ENCODE measurements at places on chromosomes 2 and 18. TPM values are rescaled to one million over a fixed set of nuclear protein-coding genes. Genes with fewer than 3 reads are reported as not detected.

The PNKD gene
- total RNA-seq, result 18.1 TPM

The ADAM23 gene
- total RNA-seq, result 0.12 TPM

The OSR1 gene
- 95.0 TPM for total RNA-seq

The LIPG gene
- 0.24 TPM for total RNA-seq

The TMEFF2 gene
- total RNA-seq, result under 0.01 TPM

The CUL3 gene
- total RNA-seq, result 42.9 TPM

The TTLL4 gene
- 9.8 TPM for total RNA-seq

The MYL12A gene
- 536 TPM for total RNA-seq

The MAP3K19 gene
- not detected for total RNA-seq

The COX5B gene
- 126 TPM for total RNA-seq

The FKBP7 gene
- 25.5 TPM for total RNA-seq

The ARPC2 gene
- 266 TPM for total RNA-seq

The SCN2A gene
- 0.36 TPM for total RNA-seq

The SKOR2 gene
- not detected for total RNA-seq

The MYO7B gene
- 0.16 TPM for total RNA-seq

The LINC00305 gene
- total RNA-seq, result not detected

The IL1A gene
- total RNA-seq, result not detected

The IL18RAP gene
- total RNA-seq, result not detected

The SPC25 gene
- 0.49 TPM for total RNA-seq

The KCNF1 gene
- total RNA-seq, result under 0.01 TPM

The CNPPD1 gene
- 42.0 TPM for total RNA-seq

The HES6 gene
- total RNA-seq, result 2.1 TPM

The KCNE4 gene
- 30.5 TPM for total RNA-seq

The FSHR gene
- not detected for total RNA-seq

The LCT gene
- not detected for total RNA-seq

The CPO gene
- not detected for total RNA-seq

The C2orf15 gene
- not detected for total RNA-seq

The CAVIN2 gene
- total RNA-seq, result 1.9 TPM

The C2orf80 gene
- not detected for total RNA-seq

The GNLY gene
- not detected for total RNA-seq

The DSG4 gene
- total RNA-seq, result not detected

The INSIG2 gene
- total RNA-seq, result 6.9 TPM

The EFR3B gene
- 0.16 TPM for total RNA-seq

The PTPRN gene
- total RNA-seq, result 0.36 TPM

The SP9 gene
- total RNA-seq, result under 0.01 TPM

The MAP2 gene
- 23.2 TPM for total RNA-seq

The MATN3 gene
- 2.3 TPM for total RNA-seq

The RSAD2 gene
- total RNA-seq, result 5.0 TPM

The NDUFS1 gene
- 110 TPM for total RNA-seq
